ENCODE measurements at places on chromosomes 2 and 18.

GRCh38 chr2:172702451-172702850 lies 33.2 kb upstream of the RAPGEF4 start:
- DNase-seq, result no peak

DNA sequence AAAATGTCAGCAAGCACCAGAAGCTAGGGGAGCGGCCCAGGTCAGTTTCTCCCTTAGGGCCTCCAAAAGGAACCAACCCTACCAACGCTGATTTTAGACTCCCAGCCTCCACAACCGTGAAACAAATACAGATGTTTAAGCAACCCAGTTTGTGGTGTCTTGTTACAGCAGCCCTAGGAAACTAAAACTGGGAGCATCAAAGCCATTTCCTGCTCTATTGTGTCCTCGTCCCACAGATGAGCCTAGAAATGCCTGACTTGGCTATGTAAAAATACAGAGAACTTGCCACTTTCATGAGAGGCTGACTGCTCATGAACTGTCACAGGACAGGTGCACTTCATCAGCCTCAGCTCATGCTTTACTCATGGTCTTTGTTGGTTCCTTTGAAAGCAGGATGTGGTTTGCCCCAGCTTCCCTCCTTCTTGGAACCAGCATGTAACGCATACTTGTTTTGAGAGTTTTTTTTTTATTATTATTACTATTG lies 97.6 kb upstream of the SLC39A10 start:
- no peak for DNase-seq

DNA sequence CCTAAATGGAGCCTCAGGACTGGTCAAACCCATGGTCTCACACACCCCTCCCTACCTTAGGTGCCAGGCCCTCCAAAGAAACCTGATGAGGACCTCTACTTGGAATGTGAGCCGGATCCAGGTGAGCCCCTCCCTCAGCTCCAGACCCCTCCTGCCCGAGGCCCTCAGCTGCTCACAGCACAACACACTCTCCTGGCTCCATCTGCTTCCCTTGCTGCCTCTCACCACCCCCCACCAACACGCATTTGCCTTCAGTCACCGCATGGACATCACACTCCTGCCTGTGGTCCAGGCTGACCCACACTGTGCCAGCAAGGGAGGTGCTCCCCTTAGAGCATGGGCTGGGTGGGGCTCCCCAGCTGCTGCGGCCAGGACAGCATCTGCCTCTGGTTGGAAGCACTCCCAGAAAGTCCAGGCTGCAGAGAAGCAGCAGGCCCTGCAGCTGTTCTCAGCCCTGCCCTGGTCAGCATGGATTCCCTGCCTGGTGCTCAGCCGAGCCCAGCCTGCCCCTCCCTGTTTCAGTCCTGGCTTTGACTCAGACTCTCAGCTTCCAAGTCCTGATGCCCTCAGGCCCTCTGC lies 15.1 kb downstream of the SH2D6 start:
- DNase-seq, result no peak

DNA sequence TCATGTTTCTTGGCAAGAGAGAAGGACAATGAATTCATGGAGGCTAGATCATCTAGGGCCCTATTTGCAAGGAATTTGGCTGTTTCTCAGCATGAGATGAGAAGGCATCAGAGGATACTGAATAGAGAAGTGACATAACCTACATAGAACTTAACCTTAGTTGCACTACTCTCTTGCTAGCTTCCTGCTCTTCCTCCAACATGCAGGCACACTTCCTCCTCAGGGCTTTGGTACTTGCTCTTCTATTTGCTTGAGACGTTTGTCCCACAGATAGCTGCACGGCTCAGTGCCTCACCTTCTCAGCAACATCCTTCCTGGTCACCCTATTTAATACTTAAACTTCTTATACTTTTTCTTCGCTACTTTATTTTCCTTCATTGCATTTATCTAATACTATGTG lies 20.0 kb upstream of the LANCL1 start:
- DNase-seq, result no peak

- no peak for DNase-seq
Observed at GRCh38 chr2:37180006-37180639, 8.3 kb downstream of the SULT6B1 start.

DNA sequence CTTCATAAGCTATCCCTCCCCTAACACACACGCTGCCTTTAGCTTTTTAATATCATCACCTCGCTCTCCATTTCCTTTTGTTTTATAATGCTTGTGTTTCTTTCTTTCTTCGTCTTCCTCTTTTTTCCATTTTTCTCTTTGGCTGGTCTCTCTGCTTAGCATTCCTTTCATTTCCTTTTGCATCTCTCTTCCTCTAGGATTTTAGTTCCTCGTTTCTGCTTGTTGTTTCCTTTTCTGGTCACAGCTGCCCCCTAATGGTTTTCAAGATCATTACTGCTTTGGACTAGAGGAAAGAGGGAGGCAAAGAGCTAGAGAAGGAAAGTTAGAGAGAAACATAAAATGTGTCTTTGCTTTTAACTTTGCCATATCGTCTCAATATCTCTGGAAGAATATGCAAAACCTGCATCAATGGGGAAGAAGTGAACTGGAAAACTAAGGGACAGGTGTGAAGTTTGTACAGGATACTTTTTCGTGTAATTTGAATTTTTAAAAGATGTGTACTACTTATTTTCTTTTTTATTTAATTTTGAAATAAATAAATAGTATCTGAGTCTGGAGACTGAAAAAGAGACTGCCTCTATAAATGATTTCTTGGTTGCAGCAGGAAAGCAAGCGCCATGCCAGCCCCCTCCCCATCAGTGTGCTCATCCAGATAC lies 6.3 kb upstream of the NRP2 start:
- DNase-seq, result peak; percentile 52

GRCh38 chr18:7479756-7480155 lies 87.4 kb upstream of the PTPRM start:
- no peak for DNase-seq

DNA sequence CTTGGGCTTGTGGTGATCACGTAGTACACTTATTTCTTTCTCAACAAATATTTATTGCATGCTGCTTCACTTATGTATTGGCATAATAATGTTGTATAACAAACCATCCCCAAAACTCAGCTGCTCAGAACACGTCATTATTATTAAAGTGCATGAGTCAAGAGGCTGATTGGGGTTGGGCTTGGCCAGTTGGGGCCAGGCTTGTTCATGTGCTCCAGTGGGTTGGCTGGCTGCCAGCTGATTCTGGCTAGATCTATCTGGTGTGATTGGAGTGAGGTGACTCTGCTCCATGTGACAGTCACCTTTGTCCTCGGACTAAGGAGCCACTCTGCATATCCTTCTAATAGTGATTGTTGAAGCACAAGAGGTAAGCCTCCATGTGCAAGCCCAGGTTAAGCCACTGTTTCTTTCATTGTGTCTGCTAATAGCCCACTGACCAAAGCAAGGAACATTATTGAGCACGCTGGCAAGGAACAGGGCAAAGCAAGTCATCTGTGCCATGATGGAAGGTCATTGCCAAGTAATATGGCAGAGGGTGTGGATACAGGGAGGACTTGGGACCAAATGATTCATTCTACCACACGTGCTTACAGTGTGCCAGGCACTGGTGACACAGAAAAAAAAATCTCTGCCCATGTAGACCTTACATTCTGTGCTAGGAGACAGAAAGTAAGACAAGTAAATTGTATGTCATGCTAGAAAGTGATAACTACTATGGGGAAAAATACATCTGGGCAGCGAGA lies 63.3 kb upstream of the TMEM182 start:
- no peak for DNase-seq

GRCh38 chr18:74990563-74991081 lies 218.3 kb downstream of the PTGR3 start:
- no peak for DNase-seq

- DNase-seq, result no peak
Observed at GRCh38 chr2:148955798-148956197, 80.8 kb downstream of the KIF5C start.

DNA sequence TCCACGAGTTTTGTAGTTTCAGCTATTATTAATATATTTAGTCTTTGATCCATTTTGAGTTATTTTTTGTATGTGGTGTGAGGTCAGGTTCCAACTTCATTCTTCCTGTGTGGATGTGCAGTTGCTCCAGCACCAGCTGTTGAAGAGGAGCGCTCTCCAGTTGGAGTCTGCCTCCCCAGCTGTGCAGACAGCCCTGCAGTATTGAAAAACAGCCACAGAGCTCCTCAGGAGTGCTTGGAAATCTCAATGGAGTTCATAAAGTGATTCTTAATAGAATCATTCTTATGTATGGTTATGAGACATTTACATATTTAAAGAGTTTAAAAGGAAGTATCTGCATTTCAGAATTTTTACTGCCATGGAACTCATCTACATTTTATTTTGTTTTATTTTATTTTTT lies 17.3 kb downstream of the DGKD start:
- no peak for DNase-seq

- no peak for DNase-seq
Observed at GRCh38 chr2:86464652-86465051, 23.5 kb downstream of the KDM3A start.

GRCh38 chr2:38194751-38195150 lies 118.8 kb upstream of the CYP1B1 start:
- DNase-seq, result no peak

DNA sequence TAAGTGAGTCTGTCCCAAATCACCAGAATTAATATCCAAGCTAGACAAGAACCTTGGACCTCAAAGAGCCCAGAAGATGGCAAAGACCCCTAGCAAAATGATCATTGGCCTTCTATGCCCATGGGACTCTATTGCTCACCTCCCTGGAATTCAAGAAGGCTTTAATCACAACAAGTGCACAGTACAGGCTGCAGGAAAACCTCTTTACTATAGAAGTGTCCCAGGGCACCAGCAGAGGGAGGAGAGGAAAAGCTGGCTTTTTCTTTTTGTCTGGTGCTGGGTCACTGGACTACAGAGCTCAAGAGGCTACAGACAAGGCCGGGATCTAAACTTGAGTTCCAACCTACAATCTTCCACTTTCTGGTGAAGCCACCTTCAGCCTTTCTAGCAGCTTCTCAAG lies 88.3 kb upstream of the PPP1CB start:
- DNase-seq, result no peak

DNA sequence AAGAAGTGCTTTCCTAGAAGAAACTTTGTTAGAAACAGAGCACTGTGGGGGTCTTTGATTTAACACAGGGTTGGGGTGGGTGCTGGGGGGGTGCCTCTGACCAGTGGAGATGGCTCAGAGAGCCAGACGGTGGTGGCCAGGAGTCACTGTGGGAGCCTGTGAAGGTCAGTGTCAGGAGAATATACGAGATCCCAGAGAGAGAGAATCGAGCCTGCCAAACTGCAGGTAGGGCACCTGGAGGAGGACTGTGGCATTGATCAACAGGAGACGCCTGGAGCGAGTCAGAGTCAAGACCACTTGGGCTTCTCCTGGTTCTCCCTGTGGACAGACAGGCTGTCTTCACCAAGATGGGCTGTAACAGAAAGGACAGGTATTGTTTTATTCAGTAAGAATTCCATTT lies 136.5 kb upstream of the TWIST2 start:
- DNase-seq, result no peak

DNA sequence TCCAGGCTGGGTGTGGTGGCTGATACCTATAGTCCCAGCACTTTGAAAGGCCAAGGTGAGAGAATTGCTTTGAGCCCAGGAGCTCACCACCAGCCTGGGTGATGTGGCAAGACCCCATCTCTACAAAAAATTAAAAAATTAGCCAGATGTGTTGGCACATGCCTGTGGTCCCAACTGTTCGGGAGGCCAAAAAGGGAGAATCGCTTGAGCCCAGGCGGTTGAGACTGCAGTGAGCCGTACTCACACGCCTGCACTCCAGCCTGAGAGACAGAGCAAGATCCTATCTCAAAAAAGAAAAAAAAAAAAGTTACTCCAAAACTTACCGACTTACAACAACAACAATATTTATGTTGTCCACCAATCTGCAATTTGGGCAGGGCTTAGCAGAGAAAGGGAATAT lies 178.0 kb upstream of the FN1 start:
- no peak for DNase-seq

DNA sequence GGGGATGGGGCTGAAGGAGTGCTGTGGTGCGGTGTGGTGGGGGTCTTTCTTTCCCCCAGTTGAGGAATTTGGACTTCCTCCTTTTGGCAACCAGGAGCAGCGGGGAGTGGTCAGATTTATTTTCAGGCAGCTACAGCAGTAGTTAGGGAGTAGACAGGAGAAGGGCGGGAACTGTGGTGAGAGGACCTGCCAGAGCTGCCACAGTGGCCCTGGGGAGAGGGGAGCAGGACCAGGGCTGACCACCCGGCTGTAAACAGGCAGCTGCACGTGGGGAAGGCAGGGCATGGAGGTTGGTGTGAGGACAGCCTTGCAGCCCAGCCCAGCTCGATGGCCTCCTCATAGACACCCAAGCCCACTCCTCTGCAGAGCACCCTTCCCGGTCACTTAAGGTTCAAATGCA lies 197.2 kb downstream of the GLI2 start:
- DNase-seq, result no peak

DNA sequence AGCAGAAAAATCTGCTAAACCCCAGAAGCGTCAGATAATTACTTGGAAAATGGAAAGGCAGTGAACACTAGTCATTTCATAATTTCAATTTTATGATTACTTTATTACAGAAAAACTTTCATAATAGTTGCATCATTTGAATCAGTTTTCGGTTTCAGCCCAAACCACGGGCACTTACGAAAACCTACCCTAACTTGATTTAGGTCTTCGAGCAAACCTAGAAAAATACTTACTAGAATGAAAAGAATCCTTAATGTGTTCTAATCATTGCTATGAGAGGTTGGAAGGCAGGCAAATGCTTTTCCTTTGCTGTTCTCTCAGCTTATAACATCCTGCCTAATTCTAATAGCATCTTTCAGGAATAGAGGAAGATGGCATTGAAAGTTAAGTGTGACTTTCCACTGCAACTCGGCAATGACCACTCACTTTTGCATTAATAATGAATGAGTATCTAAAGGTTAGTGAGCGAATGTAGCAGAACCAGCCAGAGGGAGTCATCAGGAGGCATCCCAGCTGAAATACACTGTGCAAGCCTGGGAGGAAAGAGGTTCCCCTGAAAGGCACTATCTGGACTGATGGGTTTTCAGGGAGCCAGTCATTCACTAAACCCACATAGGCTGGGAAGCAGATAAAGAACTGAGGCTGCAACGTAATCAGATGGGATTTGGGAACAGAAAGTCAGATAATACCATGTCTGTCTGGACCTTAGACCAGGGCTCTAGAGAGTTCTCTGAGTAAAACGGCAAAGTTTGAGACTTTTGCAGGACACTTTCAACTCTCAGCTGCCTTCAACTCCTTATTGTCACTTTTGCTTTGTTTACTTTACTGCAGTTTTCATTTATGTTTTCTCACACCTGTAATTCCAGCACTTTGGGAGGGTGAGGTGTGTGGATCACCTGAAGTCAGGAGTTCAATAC lies 520.8 kb downstream of the RNF144A start:
- DNase-seq, result no peak

GRCh38 chr2:45299361-45299760 lies 290.1 kb upstream of the SIX2 start:
- DNase-seq, result no peak

- no peak for DNase-seq
Observed at GRCh38 chr2:207224791-207225482, 59.2 kb upstream of the KLF7 start.

DNA sequence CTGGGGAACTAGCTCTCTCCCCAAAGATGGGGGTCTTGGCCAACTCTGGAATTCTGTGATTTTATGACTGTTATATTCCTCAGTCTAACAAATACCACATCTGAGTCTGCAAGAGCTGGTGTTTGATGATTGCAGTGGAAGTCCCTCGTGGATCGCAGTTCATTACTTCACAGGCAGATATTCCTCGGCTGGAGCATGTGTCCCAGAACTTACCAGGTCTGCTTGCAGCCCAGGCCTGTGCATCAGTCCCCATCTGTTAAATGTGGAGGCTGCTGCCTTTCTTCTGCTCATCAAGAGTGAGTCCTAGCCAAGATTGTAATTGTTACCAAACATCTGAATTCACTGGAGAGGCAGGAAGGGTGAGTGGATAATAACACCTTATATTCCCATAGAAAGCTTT lies 55.5 kb downstream of the PRKCE start:
- DNase-seq, result no peak
